ENCODE measurements at places on chromosomes 12 and 14.

DNA sequence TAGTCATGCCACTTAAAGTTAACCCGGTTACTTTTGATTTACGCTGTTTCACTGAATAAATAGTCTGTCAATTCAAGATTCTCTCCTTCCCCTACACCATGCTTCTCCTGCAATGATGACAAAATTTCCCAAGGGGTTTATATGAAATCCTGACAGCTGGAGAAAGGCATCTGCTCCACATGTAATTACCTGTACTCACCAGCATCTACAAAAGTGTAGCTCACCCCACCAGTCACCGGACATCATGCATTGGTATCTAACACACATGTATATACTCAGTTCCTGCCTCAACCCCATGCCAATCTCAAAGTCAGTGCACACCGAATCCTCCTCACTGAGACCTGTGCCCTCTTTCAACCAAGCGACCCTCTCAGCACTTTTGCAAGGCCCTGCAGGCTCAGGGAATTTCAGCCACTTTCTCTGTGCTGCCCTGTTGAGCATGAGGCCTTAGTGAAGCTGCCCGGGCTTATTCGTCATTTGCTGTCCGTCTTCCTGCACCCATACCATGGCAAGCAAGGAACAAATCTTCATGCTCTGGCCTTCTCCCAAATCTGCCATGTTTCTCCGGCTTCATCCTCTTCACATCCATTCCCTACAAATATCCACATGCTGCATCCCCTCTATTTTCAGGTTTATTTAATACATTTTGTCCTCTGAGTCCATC lies 131.6 kb downstream of the SEC23A start:
- DNase-seq, result no peak

- DNase-seq, result no peak
Observed at GRCh38 chr14:51564986-51565604, 86.6 kb upstream of the FRMD6 start.

GRCh38 chr12:27550653-27550975 lies 26.6 kb downstream of the PPFIBP1 start:
- DNase-seq, result no peak

DNA sequence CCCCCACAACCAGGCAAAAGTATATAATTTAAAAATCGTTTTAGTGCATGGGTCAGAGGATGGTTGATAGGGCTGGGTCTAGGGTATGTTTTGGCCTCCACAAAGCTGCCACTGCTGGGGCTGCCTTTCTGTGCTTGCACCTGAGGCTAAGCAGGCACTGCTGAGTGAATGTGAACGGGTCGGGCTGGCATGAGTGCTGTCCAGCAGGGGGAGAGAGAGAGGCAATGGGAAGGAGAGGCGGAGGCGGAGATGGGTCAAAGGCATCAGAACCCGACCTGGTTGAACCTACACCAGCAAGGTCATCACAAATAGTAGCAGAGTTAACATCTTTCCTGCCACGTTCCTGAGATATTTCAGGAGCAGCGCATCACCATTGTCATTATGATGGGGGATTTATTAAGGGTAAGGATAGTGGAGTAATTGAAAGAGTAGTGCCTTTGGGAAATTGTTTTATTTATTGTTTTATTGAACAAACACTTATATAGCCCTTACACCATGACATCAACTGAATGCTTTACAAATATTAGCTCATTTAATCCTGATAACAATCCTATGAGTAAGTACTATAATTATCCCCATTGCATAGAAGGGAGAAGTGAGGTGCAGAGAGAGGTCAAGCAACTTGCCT lies 5.8 kb upstream of the NRXN3 start:
- DNase-seq, result peak; percentile 63

DNA sequence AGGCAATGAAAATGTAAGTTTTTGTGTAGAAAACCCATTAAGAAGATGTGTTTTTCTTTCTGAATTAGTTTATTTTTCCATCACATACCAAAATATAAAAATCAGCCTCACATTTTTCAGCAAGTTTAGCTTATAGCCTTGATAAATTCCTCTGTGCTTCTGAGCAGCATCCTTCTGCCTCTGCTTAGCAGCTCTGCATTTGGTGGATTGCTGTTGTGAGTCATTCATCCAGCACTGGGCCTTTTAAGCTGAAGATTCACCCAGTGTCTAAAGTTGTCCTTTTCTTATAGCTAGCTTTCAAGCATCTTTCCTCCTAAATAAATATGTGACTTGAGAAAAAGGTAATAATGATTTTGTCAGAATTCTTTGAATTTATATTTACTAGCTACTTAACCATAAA lies 206.1 kb downstream of the PCNX1 start:
- DNase-seq, result no peak

- DNase-seq, result no peak
Observed at GRCh38 chr12:93100610-93101009, 171.5 kb upstream of the EEA1 start.

GRCh38 chr12:58920961-58921861 lies 907 bp upstream of the LRIG3 start:
- DNase-seq, result no peak

DNA sequence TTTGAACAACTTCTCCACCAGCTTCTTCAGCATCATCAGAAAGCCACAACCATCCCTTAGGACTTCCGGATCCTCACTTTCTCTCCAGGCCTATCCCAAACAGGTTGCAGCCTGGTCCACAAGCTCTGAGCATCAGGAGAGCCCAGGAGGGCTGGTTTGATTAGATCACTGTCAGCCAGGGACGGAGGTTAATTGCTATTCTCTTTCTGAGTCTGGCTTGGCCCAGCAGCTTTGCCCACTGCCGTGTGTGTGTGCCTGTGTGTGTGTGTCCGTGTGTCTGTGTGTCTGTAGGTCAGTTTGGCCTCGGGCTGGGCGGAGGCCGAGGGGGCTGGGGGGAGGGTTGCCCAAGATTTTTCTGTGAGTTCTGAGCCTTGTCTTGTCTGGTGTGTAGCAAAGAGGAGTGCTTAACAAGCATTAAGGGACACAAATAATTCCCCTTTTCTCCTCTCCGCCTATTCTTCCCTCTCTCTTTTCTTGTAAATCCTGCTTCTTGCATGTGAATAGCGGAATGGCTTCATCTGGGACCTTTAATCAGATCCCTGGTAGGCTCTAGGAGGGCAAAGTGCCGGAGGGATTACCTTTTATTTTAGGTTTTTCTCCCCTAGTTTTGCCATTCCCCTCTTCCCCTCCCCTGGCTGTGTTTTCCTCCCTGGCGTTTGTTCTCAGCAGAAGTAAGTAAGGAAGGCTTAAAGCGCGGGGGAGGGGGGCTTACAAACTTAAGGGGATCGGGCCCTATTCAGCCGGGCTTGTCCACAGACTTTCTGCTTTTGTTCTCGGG lies 138.2 kb upstream of the LHX5 start:
- DNase-seq, result no peak

DNA sequence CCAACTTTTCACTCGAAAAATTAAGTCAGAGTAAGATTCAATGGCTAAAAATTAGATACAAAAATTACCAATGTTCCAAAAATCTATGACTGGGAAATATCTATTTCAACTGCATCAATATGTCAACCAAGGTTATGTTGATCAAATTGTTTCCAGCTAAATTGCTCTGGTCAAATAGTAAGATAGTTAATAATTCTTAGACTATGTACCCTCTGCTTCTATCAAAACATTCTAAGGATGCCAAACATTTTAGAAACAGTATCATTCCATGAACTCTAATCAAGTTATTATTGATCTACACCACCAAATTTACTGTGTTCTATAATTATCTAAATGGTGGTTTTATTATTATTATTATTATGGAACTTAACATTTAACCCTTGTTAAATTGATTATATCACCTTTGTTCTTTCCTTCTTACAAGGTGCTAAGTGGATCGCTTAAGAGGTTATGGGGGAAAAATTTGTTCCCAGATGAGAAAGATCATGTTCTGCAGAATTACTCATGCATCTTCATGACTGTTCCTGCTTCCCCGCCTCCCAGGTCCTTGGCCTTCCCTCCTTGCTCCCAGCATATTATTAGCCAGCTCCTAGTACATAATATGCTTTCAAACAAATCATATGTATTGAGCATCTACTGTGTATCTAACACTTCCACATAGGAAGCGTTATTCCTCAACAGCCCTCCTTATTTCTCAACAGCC lies 240.5 kb upstream of the KRR1 start:
- no peak for DNase-seq

DNA sequence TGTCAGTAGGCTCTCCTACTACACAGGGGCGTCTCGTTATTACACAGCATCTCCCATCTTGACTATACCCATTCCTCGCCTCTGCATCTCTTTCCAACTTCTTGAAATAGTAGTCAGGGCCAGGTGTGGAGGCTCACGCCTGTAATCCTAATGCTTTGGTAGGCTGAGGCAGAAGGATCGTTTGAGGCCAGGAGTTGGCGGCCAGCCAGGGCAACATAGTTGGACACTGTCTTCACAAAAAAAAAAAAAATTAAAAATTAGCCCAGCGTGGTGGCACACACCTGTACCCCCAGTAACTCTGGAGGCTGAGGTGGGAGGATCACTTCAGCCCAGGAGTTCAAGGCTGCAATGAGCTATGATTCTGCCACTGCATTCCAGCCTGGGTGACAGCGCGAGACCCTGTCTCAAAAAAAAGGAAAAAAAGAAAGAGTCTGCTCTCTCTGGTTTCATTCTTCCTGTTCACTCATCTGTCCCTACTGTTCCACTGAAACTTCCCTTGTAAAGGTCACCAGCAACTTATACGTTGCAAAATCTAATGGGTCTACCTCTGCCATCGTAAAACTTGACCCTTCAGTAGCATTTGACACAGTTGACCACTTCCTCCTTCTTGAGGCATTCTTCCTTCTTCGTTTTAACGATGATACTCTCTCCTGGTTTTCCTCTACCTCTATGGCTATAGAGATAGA lies 41.0 kb upstream of the PTGR2 start:
- DNase-seq, result no peak

- no peak for DNase-seq
Observed at GRCh38 chr14:76467711-76468155, 91.8 kb downstream of the ESRRB start.

DNA sequence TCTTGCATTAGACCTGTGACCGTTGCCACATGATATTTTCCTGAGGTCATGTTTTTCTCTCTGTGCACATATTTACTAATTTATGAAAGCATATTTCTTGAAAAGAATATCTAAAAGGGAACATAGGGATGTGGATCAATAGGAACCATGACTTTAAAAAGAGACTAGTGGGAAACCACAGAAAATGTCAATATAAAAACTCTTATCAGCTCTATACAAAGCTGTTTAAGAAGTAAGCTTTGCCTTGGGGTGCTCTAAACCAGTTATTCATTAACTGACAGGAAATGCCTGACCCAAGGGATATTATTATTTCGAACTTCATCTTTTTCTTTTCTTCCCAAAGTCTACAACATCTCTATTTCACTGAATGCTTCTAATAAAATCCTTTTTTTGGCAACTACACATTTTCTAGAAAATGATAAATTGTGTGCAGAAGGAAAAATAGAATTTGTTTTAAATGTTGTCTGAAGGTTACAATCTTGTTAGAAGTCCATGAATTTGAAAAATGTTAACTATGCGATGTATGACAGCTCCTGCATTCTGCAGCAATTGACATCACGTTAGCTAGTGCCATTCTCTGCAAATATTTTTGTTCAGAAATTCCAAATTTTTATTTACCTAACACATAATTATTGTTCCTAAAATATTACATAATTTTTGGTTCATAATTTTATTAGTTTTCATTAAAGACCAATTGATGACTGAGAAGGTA lies 345.0 kb downstream of the SLC16A7 start:
- DNase-seq, result no peak

GRCh38 chr12:106425061-106425702 lies 67.6 kb downstream of the POLR3B start:
- DNase-seq, result no peak

- no peak for DNase-seq
Observed at GRCh38 chr12:48163150-48163747, 5.9 kb upstream of the ASB8 start.

DNA sequence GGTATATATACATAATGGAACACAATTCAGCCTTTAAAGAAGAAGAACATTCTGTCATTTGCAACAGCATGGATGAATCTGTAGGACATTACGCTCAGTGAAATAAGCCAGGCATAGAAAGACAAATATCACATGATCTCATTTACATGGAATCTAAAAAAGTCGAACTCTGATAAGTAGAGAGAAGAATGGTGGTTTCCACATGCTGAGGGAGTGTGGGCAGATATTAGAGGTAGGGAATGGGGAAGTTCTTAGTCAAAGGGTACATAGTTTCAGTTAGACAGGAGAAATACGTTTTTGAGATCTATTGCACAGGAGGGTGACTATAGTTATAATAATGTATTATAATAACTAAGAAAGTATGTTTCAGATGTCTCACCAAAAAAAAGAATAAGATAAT lies 71.4 kb downstream of the ADAMTS20 start:
- DNase-seq, result no peak

DNA sequence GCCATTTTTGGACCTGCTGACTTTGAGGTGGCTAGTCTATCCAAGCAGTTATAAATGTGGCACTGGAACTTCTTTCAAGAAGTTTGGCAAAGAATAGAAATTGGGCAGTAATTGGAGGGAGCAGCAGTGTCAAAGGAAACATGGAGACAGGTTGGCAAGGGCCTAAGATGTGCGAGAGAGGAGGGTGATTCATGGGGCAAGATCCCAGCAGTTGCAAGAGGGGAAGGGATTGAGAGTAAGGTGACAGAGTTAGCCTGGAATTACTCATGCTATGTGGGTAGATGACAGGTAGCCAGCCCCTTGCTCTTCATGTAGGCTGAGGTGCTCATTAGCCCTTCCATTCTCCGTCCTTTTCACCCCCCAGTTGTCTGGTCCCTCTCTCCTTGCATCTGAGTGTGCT lies 42.2 kb downstream of the FBXL14 start:
- no peak for DNase-seq

DNA sequence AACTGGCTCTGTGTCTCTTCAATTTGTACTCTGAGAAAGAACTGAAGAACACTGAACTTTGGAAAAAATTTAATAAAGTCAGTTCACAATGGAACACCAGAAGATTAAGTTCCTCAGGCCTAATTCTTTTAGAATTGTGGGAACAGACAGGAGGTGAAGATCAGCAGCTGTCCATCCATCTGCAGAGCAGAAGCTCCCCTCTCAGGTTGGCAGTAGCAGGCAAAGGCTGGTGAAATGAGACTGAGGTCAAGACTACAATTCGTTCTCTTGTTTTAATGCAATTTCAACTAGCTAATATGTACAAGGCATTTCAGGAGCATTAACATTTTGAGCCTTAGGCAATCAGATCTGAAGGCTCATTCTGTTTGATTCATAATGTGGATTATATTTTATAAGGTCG lies 10.3 kb upstream of the TRHDE start:
- no peak for DNase-seq

DNA sequence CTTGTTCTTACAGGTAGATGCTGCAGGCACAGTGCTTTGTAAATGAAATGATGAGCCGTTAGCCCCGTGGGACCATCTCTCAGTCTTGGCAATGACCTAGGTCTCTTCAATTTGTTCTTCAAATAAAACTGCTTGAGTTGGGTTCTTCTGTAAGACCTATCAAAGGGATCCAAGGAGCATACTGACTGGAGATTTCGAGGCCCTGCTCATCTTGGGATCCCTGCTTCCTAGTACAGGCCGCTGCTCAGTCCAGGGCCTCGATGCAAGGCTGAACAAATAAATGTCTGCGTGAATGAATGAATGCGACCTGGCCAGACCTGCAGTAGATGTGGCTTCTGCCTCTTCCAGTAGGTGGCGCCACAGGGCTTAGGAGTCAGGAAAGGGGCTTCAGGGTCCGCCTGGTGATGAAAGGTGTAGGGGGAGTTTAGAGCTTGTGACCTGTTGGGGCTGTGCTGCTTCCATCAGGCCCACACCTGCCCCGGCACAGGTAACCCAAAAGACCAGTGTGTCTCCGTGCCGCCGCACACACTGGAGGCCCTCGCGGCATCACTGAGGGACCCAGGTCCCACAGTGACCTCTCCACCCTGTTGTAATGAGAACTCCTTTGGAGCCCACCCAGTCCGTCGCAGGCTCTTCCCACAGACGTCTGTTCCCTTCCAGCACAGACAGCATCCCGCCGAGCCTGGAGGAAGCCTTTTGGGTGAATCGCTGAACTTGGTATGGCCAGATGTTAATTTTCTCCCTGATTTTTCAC lies 4.4 kb downstream of the CACNA1C start:
- DNase-seq, result peak; percentile 83
